DMS153 (cell line): ENCODE measurements at places on chromosomes 13 and 19.

DNA sequence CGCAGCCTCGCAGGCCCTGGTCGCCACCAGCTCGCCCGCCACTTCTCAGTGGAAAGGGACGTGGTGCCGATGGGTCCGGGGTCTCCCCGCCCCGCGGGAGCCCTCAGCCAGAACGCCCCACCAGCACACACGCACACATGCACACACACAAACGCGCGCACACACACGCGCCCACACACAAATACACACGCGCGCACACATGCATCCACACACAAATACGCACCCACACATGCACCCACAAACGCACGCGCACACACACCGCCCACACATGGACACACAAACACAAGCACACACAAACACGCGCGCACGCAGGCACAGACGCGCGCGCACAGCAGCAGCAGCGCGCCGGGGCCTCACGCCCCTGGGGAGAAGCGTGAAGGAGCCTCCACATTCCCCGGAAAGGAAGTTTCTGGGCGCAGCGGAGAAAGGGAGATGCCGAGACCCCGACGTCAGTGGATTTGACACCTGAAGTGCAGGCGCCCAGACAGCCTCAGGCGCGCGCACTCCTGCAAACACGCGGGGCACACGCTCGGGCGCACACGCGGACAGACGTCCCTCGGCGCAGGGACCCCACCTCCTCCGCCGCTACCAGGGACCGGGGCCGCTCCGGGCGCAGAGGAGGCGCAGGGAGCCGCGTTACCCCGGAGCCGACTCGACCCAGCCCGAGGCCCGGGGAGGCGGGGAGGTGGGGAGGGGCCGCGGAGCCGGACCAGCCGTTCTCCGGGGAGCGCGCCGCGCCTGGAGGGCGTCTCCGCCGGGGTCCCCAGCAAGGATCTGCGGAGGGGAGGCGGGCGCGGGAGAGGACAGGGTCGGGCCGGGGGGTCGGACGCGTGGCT lies 622 bp downstream of the RASA3 start:
- DNase-seq: no peak

DNA sequence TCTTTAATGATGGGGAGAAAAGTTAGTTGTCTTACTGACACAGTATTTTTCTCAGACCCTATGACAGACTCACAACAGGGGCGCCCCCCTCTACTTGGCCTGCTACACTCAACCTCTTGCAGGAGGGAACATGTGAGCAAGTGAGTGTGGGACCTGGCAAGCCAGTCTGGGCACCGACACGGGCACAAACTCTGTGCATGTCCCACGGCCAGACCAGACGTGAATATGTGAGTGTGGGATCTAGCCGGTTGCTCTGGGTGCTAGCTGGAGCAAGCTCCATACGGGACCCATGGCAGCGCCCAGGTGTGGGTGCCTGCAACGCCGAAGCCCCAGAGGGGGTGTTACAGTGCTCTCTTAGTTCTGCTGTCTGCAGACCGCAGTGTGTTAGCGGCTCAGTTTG lies 1437.3 kb upstream of the MIR17HG start:
- DNase-seq: no peak

- DNase-seq: peak; percentile 63
Measured at GRCh38 chr19:48674921-48675824, 2.4 kb upstream of the NTN5 start.

- no peak for DNase-seq
Measured at GRCh38 chr13:76887076-76887563, 915 bp upstream of the KCTD12 start.

DNA sequence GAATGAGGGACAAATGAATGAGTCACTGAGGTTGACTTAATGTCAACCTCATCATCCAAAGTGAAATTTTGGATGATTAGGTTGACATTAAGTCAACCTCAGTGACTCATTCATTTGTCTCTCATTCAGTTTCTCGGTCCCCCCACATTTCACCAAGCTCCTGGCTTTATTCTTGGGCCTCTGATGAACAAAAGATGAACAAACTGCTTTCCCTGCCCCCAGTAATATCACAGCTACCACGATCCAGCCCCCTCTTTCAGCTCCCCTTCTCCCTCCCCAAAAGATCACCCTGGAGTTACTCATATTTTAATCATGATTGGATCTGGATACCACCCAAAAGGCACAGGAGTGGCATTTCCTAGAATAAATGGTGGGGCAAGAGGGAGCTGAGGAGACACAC lies 10.8 kb downstream of the CEACAM18 start:
- no peak for DNase-seq

DNA sequence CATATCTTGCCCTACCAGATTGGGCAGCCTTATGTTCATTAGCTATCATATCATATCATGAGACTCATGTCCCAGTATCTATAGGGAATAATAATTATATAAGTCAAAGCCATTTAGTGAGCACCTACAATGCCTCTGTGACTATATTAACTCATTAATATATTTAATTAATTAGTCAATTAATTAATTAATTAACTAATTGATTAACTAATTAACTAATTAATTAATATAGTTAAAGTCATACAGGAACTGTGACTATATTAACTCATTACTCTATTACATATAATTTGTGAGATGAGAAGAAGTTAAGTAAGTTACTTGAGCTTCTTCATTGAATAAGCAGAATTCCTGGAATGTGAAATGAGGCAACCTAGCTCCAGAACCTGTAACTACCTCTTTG lies 588.3 kb upstream of the SLITRK1 start:
- no peak for DNase-seq

DNA sequence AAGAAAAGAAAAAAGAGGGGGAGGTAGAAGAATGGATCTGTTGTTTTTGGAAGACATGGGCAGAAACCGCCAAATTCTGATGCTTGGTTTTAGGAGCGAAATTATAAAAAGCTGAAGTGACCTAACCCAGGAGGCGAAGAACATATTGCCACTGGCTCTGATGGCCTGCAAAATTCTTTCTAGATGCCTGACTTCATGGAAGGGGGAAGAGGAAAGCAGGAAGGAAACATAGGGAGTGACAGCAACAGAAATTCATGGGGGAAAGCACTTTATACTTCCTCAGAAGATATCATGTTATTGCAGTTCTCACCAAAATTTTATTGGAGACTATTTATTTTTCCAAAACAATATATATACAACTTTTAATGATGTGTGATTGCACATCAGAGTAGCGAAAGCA lies 213.5 kb downstream of the DLEU7 start:
- no peak for DNase-seq

DNA sequence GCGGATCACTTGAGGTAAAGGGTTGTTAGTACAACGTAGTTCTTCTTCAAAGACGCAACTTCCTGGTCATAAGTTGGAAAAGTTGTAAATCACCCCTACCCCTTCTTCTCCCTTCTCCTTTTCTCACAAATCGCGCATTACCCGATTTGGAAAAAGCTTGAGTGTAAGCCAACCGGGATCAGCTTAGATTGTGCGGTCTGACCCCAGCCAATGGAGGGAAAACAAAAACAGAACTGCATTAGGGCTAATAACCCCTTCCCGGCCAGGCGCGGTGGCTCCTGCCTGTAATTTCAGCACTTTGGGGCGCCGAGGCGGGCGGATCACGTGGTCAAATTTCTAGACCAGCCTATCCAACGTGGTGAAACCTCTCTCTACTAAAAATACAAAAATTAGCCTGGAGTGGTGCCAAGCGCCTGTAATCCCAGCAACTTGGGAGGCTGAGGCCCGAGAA lies 806 bp downstream of the ZNF90 start:
- DNase-seq: no peak

GRCh38 chr19:4709440-4710280 lies 14.0 kb downstream of the DPP9 start:
- DNase-seq: no peak

DNA sequence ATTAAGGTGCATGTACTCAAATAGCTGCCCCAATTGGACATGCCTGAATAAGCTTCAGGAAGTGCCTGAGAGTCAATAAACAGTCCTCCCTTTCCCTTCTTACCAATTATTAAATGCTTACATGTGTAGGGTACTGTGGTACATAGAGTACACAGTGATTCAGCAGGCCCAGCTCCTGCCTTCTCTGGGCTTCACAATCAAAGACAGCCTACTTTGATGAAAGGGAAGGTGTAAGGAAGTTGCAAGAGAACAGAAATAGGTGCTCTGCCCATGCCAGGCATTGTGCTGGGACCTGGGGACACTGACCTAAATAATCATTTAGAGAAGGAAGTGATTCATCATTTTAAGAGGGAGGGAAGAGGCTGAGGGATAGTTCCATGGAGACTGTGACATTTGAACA lies 17.2 kb downstream of the FRY start:
- peak; percentile 80 for DNase-seq

GRCh38 chr19:53002479-53002878 lies 11.2 kb upstream of the ERVV-1 start:
- DNase-seq: no peak

- DNase-seq: peak; percentile 62
Measured at GRCh38 chr13:32164622-32165268, 133.2 kb downstream of the FRY start.

- no peak for DNase-seq
Measured at GRCh38 chr13:112760931-112761330, 71.1 kb downstream of the ATP11A start.

- DNase-seq: peak; percentile 26
Measured at GRCh38 chr13:72198967-72199560, 332.1 kb upstream of the DACH1 start.

- DNase-seq: peak; percentile 32
Measured at GRCh38 chr19:41997851-41998229, 3.8 kb upstream of the ATP1A3 start.

DNA sequence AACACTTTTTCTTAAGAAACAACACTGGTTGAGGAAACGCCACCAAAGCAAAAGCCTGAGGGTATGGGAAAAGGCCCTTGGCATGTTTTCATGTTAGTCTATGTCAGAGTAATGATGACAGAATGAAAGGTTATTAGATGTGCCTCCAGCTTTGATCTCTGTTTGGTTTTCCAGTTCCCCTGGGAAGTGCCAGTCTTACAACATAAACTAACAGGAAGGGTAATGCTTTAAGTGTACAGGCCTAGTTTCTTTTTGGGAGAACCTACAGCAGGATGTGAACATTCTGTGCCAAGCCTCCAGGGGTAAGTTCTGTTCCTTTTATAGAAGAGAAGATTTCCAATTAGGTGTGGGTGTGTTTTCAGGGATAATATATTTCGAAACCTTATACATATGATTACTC lies 121.7 kb downstream of the FNDC3A start:
- peak; percentile 52 for DNase-seq

- DNase-seq: no peak
Measured at GRCh38 chr13:106804991-106805390, 237.1 kb upstream of the ARGLU1 start.

GRCh38 chr13:62747629-62748028 lies 1332.0 kb upstream of the PCDH20 start:
- no peak for DNase-seq
